ENCODE measurements at places on chromosomes 11 and 22.
A peak's percentile ranks its signal among the peaks of the same experiment; 100 is the strongest.

- no peak for DNase-seq
Measured at GRCh38 chr22:29156507-29156906, 49.2 kb upstream of the EMID1 start.

GRCh38 chr11:64233913-64234586 is at the start of gene VEGFB:
TSS of gene VEGFB (plus strand) at chr11:64234584. CDS start at chr11:64234834, 250 bp downstream.
- no peak for DNase-seq

- no peak for DNase-seq
Measured at GRCh38 chr11:116481126-116481675, 291.6 kb downstream of the BUD13 start.

- DNase-seq: no peak
Measured at GRCh38 chr11:10858439-10859325, 829 bp upstream of the ZBED5 start.

- DNase-seq: peak; percentile 16
Measured at GRCh38 chr11:112280268-112281126, 19.8 kb upstream of the PLET1 start.

DNA sequence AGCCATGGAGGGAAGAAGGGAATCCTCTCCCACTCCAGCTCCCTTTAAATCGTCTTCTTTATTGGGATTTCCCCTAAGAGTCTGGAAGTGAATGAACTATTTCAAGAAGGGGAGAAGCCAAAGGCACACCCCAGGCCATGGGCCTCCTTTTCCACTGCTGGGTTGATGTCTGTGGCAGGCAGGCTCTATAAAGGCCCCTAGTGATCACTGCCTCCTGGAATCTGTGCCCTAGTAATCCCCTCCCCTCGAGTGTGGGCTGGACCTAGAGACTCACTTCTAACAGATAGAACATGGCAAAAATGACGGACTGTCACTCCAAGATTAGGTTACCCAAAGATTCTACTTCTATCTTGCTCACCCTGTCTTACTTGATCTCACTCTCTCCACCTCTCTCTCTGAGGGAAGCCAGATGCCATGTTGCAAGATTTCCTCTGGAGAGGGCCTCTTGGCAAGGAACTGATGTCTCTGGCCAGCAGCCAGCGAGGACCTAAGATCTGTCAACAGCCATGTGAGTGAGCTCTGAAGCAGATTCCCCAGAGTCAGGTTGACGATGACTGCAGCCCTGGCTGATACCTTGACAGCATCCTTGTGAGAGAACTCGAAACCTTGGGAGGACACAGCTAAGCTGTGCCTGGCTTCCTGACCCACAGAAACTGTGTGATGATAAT is 444.8 kb downstream of the SOX6 start:
- DNase-seq: no peak

- DNase-seq: no peak
Measured at GRCh38 chr22:20165421-20165820, 14.6 kb upstream of the CCDC188 start.

DNA sequence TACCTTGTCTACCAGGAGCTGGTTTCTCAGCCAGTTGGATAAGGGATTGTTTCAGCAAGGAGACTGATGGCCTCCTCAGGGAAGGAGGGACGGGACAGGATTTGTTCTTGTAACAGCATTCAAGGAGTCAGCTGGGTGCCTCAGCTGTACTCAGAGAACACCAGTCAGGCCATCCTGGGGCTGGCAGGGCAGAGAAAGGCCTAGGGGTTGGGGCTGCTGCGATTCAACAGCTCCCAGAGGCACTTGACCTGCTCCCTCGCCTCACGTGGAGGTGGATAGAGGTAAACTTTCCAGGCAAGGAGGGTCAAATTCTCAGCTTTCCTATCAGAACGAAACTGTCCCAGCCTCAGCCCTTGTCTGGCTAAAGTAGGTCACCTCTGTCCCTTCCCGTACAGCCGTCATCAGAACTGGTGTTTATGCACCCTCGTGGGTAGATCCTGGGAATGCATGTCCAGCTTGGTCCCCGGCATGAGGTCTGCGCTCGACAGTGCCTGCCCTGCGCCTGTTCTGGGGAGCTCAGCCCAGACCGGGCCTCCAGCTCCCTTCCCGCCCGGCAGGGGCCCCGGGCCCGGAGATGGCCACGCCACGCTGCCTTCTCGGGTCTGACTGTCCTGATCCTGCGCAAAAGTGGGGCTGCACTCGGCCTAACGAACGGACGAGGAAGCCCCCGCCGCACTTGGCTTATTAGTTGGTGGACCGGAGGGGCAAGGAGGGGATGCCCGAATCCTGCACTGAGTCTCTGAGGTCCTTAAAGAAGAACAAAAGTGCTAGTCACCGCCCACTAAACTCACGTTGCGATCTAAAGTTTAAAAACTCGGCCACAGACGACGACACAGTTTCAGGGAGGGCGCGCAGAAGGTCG is 762 bp upstream of the CCDC134 start:
- no peak for DNase-seq

GRCh38 chr22:39665229-39665628 is 94.7 kb downstream of the CACNA1I start:
- DNase-seq: no peak

- DNase-seq: no peak
Measured at GRCh38 chr11:60945295-60945667, 6.7 kb downstream of the SLC15A3 start.

DNA sequence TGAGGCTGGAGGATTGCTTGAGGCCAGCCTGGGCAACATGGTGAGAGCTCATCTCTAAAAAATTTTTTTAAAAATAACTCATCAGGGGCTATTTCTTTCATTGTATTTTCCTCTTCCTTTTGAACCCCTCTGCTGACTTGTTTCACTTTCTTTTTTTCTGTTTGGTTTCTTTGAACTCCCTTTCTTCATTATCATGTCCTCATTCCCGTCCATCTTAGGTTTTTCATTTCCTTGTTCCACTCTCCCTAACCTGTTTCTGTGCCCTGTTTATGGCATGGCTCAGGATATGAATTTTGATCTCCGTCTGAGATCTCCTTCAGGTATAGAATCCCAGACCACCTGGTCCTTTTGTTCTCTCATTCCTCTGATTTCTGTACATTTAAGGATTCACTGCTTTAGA is 12.5 kb downstream of the MARK2 start:
- DNase-seq: no peak

DNA sequence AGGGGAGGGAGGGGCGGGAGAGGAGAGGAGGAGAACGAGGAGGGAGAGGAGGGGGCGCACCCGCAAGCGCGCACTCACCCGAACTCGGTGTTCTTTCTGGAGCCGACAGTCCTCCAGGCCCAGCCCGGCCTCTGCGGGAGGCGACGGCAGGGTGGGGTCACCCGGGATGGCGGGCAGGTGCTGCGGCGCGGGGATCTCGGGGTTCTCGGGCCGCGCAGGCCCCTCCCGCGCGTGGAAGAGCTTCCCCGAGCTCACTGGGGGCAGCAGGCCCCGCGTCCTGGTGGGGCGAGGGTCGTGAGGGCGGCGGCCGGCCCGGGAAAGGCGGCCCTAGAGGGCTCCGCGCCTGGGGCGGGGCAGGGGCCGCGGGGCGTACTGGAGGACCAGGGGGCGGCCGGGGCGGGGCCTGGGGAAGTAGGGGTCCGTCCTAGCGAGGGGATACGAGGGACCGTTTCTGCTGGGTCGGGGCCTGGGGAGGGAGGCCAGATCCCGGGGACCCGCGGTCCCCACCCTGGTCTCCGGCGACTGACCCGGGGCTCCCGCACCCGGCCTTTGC is 5.2 kb downstream of the LMNTD2 start:
- DNase-seq: no peak

DNA sequence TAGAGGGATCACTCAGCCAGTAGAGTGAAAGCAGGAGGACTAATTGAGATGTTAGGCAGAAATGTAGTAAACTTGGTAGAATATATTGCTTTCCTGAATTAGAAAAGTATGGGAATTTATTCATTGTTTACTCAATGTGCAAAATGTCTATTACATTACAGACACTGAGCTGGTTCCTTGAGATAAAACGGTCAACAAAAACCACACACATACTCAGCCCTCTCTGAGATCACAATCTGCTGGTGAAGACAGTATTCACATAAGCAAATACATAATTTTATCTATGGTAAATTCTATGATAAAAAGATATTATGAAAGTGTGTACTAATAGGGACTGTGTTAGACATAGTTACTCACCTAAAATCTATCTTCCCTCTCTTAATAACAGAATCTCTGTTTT is 833.5 kb downstream of the KCNA4 start:
- DNase-seq: no peak

Data from stimulated activated CD4-positive, alpha-beta T cell treated with anti-CD3 and anti-CD28 coated beads, Interleukin-1b, Interleukin-23, amount 100 ng/mL, for 1 hour (primary cell).